ENCODE measurements at places on chromosomes 1 and 21.

DNA sequence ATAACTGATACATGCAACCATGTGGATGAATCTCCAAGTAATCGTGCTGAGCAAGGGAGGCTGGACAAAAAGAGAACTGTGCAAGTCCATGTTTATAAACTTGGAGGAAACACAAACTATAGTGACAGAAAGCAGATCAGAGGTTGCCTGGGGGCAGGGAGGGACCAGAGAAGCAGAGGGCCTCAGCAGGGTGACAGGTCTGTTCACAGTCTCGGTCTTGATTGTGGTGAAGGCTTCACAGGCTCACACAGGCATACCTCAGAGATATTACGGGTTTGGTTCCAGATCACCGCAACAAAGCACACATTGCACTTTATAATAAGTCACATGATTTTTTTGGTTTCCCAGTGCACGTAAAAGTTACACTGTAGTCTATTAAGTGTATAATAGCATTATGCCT is 28.5 kb downstream of the ACOT7 start:
- no peak for DNase-seq

DNA sequence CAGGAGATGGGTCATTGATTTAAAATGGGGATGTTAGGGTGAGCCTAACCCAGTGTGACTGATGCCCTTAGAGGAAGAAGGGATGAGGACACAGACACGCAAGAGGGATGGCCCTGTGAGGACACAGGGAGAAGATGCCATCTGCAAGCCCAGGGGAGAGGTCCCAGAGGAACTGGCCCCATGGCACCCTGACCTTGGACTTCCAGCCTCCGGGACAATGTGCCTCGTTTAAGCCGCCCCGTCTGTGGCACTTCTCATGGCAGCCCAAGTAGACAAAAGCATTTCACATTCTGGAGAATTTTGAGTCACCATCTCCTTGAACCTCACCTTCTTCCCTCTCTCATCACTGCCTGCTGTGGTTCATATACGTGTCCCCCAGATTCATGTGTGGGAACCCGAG is 20.1 kb upstream of the PCBP3 start:
- no peak for DNase-seq

- DNase-seq, result no peak
Observed at GRCh38 chr1:92466683-92467352, 19.9 kb downstream of the GFI1 start.

DNA sequence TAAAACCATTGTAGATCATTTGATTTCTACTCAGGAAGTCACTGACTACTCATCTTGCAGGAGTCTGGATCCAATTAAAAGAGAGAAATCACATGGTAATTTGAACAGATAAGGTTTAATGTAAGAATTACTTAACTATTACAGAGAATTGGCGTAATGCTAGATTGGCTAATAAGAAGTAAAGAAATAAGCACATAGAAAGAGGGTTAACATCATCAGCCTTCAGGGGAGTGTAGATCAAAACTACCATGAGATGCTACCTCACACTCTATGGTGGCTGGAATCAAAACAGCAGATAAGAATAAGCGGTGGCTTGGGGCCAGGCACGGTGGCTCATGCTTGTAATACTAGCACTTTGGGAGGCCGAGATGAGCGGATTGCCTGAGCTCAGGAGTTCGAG is 11.7 kb downstream of the ST3GAL3 start:
- no peak for DNase-seq

DNA sequence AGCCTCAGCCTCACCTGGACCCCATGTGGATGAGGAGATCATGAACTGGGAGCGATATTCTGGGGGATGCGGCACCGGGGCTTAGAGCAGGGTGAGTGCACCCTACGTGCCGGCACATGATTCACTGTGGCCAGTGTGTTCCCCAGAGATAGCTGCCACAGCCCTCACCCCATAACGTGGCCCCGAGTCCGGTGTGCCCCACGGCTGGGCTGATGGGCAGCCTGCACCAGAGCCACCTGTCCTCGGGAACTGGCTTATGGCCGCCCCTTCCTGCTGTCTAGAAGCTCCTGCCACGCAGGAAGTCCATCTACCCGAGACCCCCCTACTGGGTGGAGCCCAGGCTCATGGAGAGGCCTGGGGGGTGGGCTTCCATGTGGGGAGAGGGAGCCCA is 39.1 kb upstream of the SLC19A1 start:
- no peak for DNase-seq

DNA sequence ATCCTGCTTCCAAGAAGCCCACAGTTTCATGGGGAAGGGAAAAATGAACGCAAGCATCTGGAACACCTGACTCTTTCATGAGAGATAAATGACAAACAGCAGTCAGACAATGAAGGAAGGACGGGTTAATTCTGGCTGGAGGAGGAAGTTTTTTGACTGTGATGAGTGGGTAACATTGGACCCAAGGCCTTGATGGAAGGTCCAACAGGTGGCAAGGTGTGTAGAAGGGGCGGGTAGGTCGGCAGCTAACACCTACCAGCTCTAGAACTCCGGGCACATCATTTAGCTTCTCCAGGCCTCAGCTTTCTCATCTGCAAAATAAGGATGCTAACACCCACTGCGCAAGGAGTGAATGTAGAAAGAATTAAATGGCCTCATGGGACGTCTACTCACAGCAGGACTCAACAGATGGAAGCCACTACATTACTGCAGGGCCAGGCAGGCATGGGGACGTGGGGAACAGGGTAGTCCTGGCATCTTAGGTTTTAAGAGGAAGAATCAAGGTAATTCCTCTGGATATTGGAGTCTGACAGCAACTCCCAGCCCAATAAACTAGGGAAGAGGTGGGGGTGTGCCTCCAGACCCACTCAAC is 12.9 kb downstream of the GLIS1 start:
- no peak for DNase-seq

GRCh38 chr1:220804202-220804586 is 17.5 kb downstream of the MTARC1 start:
- DNase-seq, result no peak

DNA sequence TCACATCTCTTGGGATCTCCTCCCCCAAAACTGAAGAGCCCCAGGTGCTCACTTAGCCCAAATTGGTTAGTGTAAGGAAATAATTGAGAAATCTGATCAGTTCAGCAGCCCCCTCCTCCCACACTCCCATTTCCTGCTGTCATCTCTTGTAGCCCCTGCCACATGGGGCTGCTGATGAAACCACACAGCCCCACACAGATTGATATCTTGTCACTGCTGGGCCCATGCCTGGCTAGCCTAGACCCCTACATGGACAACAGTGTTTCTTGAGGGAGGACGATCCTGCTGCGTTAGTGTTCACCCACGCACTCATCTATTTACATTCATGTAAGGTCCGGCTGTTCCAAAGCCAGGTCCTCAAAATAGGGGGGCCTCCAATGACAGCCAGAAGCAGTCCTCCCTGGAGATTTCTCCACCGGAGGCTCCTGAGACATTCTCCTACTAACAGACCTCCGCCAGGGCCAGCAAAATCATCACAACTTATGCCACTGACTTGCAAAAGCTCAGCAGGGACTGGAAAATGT is 23.9 kb upstream of the RXRG start:
- no peak for DNase-seq

- no peak for DNase-seq
Observed at GRCh38 chr1:32464716-32465577, at the start of gene ZBTB8B. Gene ZBTB8B (plus strand): TSS chr1:32465072. CDS start chr1:32470625, 5,553 bp downstream.

- DNase-seq, result peak; percentile 41
Observed at GRCh38 chr1:185520188-185520920, 203.3 kb upstream of the IVNS1ABP start.

GRCh38 chr1:93605026-93605568 is 76.5 kb downstream of the BCAR3 start:
- DNase-seq, result no peak

DNA sequence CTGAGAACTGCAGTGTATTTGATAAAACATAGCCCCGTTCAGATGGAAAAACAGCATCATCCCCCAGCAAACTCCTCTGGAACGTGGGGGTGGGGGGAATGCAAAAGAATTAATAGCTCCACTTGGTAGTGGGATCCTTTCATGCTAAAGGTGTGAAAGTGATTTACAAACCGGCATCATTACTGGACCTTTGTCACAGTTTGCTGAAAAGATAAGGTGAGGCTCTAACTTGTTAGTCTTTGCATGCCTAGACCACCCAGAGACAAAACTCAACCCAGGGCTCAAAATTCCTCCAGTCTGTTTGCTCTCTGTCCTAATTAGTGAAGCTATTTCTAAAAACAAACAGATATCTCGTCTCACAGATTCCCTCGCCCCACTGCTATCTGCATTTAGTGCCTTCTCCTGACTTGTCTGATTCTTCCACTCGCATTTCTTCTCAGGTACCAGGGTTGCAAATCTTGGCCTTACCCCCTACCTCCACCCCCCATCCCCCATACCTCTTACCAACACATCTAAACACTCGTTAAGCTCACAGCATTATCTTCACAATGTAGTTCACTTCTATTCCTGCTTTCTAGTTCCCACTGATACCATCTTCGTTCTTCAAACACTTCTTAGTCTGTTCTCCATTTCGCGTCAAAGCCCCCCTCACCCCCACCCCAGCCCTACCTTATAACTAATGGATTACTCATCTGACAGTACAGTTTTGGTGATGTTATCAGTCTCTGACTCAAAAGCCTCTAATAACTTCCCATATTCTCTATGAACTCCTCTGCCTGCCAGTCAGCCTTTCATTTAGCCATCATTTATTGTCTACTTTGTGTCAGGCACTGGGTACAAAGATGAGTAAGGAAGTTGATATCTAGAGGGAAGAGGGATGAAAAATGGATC is 11.8 kb downstream of the IER5 start:
- DNase-seq, result peak; percentile 16

DNA sequence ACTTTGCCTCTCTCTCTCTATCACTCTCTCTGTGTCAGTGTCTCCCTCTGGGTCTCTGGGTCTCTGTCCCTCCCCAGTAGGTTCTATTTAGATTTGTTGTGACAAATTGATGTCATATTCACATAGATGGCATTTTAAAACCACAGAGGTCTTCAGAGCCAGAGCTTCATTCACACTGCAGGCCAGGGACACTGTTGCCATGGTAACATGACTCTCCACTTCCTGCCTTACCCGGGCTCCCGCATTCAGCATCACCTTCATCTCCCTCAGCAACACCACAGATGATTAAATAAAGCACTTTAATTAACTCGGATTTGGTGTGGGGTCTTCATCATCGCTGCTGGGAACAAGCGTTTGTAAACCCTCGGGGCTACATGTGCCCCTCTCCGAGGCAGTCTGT is 132.6 kb downstream of the ETS2 start:
- DNase-seq, result peak; percentile 70

DNA sequence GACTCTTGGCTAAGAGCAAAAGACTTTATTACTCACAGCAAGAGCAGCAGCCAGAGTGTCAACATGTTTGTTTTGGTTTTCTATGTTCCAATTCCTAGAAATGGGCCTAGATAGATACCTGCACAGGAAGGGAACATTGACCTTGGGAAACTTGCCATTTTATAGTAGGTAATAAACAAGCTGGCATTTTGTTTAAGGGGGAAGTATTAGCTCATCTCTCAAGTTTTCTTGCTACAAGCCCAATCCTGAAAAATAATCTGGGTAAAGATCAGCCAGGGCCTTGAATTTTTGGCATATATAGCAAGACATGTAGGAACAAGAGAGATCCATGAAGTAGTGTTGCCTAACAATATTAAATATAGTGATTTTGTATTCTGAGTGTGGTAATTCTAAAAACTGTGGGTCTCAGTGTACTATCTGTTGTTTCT is 51.4 kb upstream of the RGL1 start:
- no peak for DNase-seq

- DNase-seq, result no peak
Observed at GRCh38 chr21:44913425-44914175, 7.1 kb downstream of the ITGB2 start.

DNA sequence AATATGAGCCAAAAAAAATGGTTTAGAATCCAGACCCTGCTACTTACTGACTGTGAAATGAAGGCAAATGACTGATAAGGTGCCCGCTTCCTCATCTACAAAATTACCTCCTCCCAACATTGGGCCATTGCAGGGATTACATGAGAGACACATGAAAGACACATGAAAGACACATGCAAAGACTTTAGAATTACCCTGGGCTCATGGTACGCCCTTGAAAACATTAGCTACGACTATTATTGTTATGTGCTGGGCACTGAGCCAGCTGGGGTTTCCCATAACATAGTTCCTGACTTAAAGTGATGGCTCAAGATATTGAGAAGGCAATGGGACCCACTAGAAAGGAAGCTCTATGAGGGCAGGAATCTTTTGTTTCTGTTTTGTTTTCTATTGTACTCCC is 43.7 kb upstream of the KANK4 start:
- DNase-seq, result no peak

- DNase-seq, result no peak
Observed at GRCh38 chr1:55679971-55680370, 464.8 kb upstream of the USP24 start.

- DNase-seq, result no peak
Observed at GRCh38 chr1:66729119-66729518, 23.1 kb upstream of the DYNLT5 start.

DNA sequence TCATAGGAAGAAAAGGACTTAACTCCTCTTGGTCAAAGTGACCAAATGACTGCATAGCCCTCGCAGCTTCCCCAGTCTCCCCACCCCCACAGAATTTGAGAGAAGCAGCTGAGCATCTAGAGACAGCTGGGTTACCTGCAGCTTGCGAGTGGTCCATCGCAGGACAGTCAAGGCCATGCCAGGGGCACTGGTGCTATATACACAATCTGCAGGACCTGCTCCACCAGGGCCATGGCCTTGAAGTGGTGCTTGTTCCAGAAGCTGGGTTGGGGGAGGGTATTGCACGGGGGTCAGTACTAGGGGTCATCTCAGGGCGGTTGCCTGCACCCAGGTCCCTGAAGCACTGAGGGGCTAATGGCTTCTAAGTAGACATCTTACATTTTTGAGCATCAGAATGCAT is 10.4 kb downstream of the MRTO4 start:
- no peak for DNase-seq

DNA sequence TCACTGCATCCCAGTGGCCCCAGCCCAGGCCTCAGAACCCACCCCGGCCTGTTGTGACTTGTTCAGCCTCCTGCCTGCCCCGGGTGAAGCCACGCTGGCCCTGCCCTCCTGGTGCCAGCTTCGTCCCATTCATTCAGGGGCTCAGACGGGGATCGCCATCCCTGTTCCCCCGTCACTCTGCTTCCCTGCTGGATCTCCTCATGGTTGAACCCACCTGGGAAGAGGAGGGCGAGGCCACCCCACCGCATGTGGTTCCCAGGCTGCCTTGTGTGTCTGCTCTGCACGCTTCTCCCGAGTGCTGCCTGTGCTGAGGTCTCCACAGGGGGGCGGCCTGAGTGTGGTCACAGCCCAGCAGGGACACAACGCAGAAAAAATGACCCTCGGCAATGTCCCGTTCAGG is 108.2 kb upstream of the ACTRT2 start:
- DNase-seq, result no peak

DNA sequence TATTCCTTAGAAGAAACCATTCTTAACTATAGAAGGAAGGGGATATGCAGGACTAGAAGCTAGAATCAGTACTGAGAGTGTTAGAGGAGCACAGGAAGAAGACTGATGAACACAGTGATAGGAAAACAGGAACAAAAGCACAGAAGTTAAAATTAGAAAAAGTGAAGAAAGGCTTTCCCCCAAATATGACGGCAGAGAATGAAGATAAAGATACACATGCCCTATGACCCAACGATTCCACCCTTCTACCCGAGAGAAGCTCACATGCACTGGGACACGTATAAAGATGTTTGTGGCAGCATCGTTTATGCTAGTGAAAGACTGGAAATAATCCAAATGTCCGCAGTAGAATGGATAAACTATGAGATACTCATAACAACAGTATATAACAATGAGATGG is 74.2 kb downstream of the DTL start:
- DNase-seq, result no peak
